MM.1S (cell line): ENCODE measurements at places on chromosomes 16 and 17.
A peak's percentile ranks its signal among the peaks of the same experiment; 100 is the strongest.

DNA sequence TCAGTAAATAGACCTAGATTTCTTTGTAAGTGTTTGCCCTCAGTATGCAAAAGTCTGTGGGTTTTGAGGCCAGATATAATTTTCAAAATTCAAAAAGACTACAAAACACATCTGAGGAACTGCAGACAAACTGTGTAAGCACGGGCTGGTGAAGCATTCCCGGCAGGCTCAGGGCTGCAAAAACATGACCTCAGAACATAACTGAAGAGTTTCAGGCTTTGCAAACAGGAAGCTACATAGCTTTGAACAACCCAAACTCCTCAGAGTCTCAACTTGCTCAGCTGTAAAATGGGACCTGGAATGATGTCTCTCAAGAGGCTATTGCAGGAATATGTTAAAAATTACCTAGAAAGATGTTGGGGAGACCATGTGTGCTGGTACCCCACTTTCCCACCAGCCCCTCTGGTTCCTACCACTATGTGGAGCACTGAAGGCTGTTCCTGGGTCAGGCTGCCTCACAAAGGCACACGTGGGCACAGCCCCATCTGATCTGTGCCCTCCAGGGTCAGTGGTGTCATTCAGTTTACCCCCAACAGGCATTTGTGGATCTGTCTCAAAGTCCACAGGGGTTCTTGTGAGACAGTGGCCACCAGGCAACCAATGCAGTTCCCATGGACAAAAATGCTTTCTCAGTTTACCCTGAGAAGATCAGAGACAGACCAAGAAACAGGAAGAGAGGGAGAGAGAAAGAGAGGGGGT, 72.9 kb downstream of the CREBBP start:
- no peak for DNase-seq

DNA sequence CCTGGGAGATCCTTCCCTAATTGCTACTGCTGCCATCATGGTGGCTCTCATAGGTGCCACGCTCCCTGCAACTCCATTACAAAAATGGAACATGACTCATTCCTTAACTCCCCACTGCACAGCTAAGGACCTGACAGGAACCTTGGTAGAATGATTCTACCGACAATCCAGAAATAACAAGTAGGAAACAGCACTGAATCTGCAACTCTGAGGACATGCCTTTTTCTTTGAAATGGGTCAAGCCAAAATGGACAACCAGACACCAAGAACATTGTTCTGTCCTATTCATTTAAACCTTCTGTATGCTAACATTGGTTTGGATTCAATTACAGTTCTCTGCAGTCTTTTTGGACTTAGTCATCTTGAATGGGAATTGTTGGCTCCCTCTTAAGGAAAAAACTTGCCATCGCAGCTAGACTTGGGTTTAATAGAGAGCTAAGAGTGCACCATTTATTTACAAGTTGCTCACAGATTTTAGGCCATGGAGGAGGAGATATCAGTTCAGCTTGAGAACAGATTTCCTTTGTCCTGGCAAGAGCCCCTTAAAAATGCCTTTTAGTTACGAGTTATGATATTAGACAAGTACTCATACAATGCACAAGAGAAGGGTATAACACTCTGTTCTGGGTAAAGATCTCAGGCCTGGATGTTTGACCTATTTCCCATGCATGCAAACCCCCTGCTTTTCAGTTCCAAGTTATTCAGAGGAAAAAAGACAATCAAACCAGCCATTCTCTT, 20.9 kb upstream of the NSRP1 start:
- peak; percentile 43 for DNase-seq

DNA sequence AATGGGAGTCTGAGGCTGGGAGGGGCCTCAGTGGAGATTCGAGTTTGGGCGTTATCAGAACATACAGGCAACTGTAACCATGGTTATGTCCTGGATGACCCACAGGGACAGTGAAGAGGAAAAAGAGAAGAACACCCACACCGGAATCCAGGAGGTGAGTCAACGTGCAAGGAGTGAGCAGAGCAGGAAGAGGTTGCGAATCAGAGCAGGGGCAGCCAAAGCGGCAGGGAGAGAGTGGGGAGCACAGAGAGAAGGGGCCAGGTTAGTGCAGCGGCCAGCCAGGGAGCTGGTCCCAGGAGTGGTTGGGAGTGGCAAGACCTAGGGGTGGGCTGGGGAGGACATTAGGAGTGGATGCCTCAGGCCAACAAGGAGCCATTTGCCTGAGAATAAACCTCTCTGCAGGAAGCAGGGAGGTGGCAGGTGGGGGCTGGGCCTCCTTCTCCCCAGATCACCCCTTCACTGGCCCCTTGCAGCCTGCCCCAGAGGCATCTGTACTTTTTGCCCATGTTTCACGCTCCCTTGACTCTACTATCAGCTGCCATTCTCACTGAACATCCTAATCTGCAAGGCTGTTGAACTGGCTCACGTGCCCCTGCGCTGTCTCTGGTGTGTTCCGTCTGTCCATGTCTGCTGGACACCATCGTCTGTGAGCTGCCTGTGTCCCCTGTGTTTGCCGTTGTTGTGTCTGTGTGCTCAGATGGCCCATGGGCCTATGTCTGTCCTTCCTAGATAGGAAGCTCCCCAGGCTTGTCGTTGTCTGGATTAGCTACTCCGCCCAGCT, 5.1 kb downstream of the KRT13 start:
- DNase-seq, result no peak

- no peak for DNase-seq
Observed at GRCh38 chr16:49128740-49129139, 152.9 kb downstream of the CBLN1 start.

DNA sequence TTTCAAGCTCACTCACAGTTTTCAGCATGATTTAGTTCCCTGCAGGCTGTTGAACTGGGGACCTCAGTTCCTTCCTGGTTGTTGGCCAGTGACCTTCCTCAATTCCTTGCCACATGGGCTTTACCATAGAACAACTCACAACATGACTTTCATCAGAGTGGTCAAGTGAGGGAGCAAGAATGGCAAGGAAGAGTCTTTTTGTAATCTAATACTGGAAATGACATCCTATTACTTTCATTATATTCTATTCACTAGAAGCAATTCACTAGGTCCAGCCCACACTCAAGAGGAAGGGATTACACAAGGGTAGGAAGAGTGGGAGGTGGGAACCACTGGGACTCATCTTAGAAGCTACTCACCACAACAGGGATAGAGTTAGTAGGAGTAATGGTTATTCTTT, 57.6 kb downstream of the SYT17 start:
- no peak for DNase-seq

DNA sequence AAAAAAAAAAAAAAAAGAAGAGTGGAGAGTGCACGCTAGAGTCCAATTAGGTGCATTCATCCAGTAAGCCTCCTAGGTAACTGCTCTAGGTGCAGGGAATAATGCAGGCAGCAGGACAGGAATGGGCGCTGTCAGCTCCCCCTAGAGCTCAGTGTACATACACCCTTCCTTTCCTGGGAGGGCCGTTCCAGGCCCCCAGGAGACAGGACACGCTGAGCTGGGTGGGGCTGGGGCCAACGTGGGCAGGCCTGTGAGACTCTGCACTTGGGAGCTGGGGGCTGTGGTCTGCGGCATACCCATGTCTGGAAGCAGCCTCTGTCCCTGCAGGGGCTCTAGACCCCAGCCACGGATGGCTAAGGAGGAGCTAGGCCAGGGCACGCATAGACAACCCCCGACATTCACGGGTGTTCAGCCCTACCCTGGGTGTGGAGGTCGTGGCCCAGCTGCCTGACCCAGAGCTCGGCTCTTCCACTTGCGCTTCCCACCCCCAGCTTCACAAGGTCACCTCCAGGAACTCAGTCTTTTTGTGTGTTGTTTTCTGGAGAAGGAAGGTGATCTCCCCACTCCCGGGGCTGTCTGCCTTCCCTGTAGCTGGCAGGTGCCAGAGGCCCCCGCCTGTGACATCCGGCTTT, 1.0 kb upstream of the ANTKMT start:
- DNase-seq, result no peak

- no peak for DNase-seq
Observed at GRCh38 chr17:3015890-3016289, 47.5 kb downstream of the OR1D5 start.

DNA sequence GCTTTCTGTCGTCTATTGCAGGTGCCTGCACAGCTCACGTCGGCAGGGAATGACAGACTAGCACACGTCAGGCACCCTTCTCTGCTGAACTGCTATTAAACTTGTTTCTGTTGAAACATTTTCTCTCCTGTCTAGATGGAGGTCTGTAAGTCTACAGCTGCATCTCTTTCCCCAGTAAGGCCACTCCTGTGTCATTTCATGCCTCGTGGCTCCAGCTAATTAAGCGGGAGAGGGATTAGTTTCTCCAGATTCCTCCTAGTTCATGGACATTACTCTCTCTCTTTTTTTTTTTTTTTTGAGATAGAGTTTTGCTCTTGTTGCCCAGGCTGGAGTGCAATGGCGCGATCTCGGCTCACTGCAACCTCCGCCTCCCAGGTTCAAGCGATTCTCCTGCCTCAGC, 54.5 kb downstream of the FOXK2 start:
- no peak for DNase-seq

DNA sequence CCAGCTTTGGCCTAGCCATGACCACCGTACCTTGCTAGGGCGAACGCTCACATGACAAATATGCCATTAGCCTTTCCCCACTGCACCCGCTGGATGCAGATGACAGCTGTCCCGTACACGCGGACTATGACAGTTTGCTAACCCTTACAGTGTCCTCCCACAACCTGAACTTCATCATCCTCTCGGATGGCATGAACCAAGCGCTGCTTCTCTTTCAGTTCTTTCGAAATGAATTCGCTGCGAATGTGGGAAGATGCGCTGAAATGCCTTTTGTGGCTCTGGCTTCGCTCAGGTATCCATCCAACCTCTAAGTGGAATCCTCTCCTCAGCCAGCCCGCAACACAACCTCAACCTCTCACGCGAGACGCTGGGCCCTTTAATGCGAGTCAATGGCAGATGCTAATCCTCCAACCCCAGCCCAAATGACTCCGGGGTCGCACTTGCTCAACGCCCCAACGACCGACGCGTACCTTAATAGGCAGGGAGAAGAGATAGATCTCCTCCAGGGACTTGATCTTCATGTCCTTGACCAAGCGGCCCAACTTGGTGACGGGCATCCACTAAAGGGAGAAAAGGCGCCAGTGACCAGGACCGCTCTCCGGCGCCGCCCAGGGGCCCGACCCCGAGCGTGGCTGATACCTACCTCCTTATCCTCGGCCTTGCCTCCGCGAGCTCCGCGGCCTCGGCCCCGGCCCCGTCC, 670 bp downstream of the RPS2 start:
- no peak for DNase-seq

- DNase-seq, result peak; percentile 98
Observed at GRCh38 chr17:78890498-78890897, 12.5 kb downstream of the CEP295NL start.
